ENCODE measurements at places on chromosomes 1 and 21. TPM values are rescaled to one million over a fixed set of nuclear protein-coding genes. Genes with fewer than 3 reads are reported as not detected.

- H3K4me1 ChIP-seq: peaks cover 42% of the 10 kb centered on the region
- no peak overlapping the region for H3K27ac ChIP-seq
- H3K27me3 ChIP-seq: peaks cover 62% of the 10 kb centered on the region
- DNase-seq: no peak
- peak overlapping the region; percentile 45 for H3K4me3 ChIP-seq
Measured at GRCh38 chr1:53681977-53682685, 56.8 kb downstream of the GLIS1 start.

DNA sequence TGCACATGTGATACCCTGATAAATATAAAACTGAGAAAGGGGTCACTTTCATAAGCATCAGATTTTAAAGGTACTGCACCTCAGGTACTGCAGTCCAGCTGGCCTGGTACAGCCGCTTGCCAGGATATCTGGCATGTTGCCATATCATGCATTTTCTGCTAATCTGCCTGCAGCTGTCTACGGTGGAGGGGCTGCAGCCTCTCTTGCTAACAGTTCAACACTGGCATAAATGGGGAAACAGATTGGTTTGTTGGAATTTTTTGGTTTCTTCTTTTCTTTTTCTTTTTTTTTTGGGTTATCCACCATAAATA is 71.5 kb downstream of the MIS18A start:
- peak; percentile 47 for DNase-seq
- H3K27ac ChIP-seq: no peak overlapping the region
- no peaks in the 10 kb centered on the region for H3K36me3 ChIP-seq
- no peak overlapping the region for H3K4me3 ChIP-seq
- H3K27me3 ChIP-seq: peaks cover 3% of the 10 kb centered on the region

GLUL gene
- 545 TPM for total RNA-seq

KRTAP13-2 gene
- not detected for total RNA-seq

PLA2G2C gene
- not detected for total RNA-seq

Data from type B pancreatic cell (in vitro differentiated cells).